ENCODE measurements at places on chromosomes 1 and 21.

GRCh38 chr1:153361480-153362109 is 3.9 kb downstream of the S100A9 start:
- no peak for DNase-seq

DNA sequence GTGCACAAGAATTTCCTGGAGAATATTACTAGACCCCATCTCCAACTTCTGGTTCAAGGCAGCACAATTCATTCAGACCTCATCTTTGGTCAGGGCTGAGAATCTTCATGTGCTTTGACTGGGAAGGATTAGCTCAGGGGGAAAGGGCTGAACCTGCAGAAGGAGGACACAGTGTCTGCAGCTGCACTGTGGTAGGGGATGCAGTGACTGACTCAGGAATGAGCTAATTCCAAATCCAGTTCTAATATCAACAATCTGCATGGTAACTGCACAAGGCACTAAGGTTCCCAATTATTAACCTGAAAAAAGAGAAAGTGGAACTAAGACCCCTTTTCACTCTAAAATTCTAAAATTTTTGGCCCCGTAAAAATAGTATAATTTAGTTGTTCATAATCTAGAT is 31.6 kb downstream of the TTLL7 start:
- DNase-seq, result no peak

GRCh38 chr1:50423670-50424000 is 392 bp upstream of the DMRTA2 start:
- peak; percentile 76 for DNase-seq

- DNase-seq, result no peak
These were observed at the start of gene LIN28A for GRCh38 chr1:26410706-26411623. LIN28A (plus strand) TSS chr1:26410817; CDS start chr1:26410892, 75 bp downstream.

DNA sequence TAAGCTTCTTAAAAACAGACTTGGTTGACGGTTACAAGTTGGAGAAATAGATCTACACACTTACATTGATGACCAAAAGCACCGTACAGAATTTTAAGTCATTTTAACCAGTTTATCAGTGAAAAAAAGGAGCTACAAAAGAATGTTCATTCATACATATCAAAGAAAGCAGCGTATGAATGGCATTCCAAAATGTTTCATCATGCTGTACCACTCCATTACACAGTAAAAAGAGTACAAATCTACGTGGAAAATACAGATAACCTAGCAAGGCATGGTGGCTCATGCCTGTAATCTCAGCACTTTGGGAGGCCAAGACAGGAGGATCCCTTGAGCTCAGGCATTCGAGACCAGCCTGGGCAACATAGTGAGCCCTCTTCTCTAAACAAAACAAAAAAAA is 40.3 kb downstream of the ZZZ3 start:
- DNase-seq, result no peak

DNA sequence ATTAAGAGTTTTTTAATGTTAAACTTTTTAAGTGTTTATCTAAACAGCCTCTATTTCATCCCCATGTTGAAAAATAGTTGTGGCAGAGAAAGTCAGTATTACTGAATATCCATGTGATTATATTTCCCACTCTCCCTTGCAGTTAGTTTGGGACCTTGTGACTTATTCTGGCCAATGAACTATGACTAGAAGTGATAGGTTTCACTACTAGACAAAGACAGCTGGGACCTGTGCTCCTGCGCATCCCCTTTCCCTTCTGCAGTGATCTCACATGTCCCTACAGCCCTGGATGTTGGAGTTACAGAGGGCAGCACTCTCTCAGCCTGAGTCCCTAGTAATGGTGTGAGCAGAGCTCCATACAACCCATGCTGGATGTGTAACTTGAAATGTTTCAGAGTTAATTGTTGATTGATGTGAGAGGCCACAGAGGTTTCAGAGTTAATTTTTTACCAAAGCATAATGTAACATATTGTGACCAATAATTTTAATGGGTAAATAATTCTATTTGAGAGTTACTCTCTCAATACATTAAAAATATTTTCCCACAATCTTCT is 18.7 kb upstream of the SAMD13 start:
- no peak for DNase-seq

GRCh38 chr1:218317061-218317460 is 28.1 kb upstream of the TGFB2 start:
- peak; percentile 16 for DNase-seq

DNA sequence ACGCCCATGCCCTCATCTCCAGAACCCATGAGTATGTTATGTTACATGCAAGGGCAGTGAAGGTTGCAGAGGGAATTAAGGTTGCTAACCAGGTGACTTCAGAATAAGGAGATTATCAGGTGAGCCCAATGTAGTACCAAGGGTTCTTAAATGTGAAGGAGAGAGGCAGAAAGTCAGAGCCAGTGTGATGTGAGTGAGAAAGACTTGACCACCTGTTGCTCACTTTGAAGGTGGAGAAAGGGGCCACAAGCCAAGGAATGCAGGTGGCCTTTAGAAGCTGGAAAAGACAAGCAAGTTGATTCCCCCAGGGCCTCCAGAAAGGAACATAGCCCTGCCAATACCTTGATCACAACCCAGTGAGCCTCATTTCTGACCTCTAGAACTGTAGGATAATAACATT is 84.7 kb upstream of the CLDN14 start:
- no peak for DNase-seq

- DNase-seq, result no peak
These were observed 3.7 kb downstream of the FBXO42 start for GRCh38 chr1:16348414-16349182.

DNA sequence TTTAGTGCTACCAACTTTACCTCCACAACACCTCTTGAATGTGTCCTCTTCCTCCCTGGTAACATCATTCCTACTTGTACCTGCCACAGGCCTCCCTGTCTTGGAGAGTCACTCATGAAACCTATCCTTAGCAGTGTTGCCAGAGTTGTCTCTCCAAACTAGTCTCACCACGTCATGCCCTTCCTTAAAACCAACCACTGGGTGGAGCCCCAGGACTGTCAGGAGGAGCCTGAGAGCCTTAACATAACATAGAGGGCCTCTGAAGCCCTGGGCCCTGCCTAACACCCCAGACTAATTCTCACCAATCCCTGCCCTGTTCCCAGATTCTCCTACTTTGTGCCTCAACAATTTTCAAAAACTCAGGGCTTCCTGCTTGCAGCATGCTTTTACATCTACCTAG is 65.3 kb downstream of the ZNF697 start:
- DNase-seq, result peak; percentile 73

- DNase-seq, result no peak
These were observed 33.6 kb downstream of the CAMK1G start for GRCh38 chr1:209617047-209617673.
